ENCODE measurements at places on chromosomes 5 and 9.

- DNase-seq: no peak
Observed at GRCh38 chr5:107597247-107597646, 73.5 kb downstream of the EFNA5 start.

DNA sequence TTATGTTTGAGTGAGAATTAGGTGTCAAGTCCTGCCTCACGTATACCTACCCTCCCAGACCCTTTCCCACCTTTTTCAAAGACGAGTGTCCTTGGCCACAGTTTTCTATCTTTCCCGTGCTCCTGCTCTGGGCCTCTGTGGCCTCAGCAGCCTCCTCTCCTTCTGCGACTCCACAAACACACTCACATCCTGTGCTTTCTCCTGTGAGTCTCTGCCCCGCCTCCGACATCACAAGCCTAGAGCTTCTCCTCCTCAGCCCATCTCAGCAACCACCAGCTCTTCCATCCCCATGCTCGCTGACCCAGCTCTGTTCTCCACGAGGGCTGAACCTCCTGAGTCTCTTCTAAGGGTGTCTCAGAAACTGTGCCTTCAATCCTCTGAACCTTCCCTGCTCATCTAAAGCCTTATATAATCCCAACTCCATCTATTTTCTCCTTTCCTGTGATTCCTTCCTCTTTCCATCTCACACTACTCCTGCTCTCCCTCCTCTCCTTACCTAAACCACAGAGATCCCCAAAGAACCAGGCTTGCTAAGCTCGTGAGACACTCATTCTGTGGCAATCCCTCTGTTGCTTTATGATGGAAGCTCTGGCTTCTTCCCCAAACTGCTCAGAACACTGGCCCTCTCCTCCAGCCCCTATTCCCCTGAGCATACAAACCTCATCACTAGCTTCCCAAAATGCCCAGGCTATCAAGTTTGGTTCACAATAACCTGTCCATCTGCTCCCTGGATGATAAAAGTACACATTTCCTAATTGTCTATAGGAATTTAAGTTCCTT is 55.2 kb downstream of the RASEF start:
- DNase-seq: no peak

GRCh38 chr9:17005056-17005823 is 129.6 kb upstream of the CNTLN start:
- DNase-seq: no peak

- no peak for DNase-seq
Observed at GRCh38 chr9:98181746-98182068, 10.7 kb downstream of the CORO2A start.

- DNase-seq: no peak
Observed at GRCh38 chr9:116360016-116360415, 206.4 kb downstream of the PAPPA start.

Data from stimulated activated CD8-positive, alpha-beta memory T cell treated with anti-CD3 and anti-CD28 coated beads, Interleukin-2, amount 100 ng/mL, for 1 hour (primary cell).